ENCODE measurements at places on chromosomes 1 and 21. TPM values are rescaled to one million over a fixed set of nuclear protein-coding genes. Genes with fewer than 3 reads are reported as not detected.

KRTAP10-10 gene
- not detected for total RNA-seq

SLC1A7 gene
- total RNA-seq, result 0.68 TPM

ZMYND12 gene
- 2.8 TPM for total RNA-seq

LCE1D gene
- total RNA-seq, result not detected

ILDR2 gene
- 1.6 TPM for total RNA-seq

PDC gene
- total RNA-seq, result not detected

EDN2 gene
- 2.1 TPM for total RNA-seq

RGS4 gene
- total RNA-seq, result 0.89 TPM

GPR157 gene
- total RNA-seq, result 14.2 TPM

DYNLT5 gene
- total RNA-seq, result 5.9 TPM

GRCh38 chr1:18637511-18637960, 6.9 kb downstream of the PAX7 start:
- H3K4me1 ChIP-seq, result no peaks in the 10 kb centered on the region
- no peaks in the 10 kb centered on the region for H3K36me3 ChIP-seq
- DNase-seq, result no peak
- H3K27ac ChIP-seq, result no peak overlapping the region
- H3K4me3 ChIP-seq, result no peak overlapping the region

DNA sequence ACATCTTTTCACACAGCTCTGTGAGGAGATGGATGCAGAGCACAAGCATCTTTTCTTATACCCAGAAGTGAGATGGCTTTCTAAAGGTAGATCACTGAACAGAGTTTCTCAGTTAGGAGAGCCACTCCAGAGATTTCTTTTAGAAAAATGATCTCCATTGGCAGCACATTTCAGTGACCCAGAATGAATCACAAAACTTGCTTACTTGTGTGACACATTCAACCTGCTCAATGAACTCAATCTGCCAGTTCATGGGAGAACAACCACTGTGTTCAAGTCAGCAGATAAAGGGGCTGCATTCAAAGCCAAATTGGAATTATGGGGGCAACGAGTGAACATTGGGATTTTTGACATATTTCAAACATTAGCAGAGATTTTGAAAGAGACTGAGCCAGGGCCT, 78.3 kb downstream of the UCHL5 start:
- H3K27ac ChIP-seq, result no peak overlapping the region
- H3K4me1 ChIP-seq, result no peaks in the 10 kb centered on the region

- H3K4me1 ChIP-seq, result peaks cover 3% of the 10 kb centered on the region
- no peak overlapping the region for H3K4me3 ChIP-seq
- H3K27ac ChIP-seq, result no peak overlapping the region
- no peaks in the 10 kb centered on the region for H3K36me3 ChIP-seq
These were observed 10.2 kb downstream of the AADACL4 start for GRCh38 chr1:12654004-12654567.

DNA sequence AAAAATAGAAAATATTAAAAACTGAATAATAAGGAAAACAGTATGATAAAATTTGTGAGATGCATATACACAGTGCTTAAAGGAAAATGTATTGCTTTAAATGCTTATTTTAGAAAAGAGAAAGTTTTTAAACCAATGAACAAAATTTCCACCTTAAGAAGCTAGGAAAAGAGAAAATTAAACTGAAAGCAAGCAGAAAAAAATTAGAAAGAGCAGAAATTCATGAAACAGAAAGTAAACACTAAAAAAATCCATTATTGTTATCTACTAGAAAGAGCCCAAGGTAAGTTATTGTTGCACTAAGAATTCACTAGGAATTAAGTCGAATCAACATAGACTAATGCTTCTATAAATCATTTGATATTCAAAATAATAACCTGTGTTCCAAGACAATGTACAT, 67.7 kb downstream of the PIK3R3 start:
- H3K36me3 ChIP-seq, result peaks cover 19% of the 10 kb centered on the region
- H3K27me3 ChIP-seq, result no peaks in the 10 kb centered on the region
- peaks cover 12% of the 10 kb centered on the region for H3K4me1 ChIP-seq
- DNase-seq, result no peak

DNA sequence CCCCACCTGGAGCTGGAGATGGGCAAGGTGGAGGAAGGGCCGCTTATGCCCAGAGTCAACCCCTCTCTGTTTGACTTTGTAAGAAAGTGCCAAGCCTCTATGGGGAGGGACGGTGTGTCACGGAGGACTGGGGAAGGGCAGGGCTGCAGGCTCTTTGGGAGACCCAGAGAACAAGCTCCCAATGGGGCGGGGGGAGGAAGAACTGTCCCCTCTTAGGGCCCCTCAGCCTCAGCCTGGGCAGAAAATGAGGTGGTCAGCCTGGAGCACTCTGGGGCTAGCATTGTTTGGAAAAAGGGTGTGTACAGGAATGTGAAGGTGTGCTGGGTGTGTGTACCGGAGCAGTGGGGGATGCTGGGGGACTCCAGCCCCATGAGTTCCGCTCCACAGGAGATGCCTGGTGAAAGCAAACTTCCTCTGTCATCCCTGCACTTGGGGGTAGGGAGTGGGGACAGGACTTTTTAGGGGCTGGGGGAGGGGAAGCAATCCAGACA, 1.2 kb upstream of the INAVA start:
- no peaks in the 10 kb centered on the region for H3K36me3 ChIP-seq
- H3K4me3 ChIP-seq, result no peak overlapping the region
- H3K4me1 ChIP-seq, result peaks cover 15% of the 10 kb centered on the region

DNA sequence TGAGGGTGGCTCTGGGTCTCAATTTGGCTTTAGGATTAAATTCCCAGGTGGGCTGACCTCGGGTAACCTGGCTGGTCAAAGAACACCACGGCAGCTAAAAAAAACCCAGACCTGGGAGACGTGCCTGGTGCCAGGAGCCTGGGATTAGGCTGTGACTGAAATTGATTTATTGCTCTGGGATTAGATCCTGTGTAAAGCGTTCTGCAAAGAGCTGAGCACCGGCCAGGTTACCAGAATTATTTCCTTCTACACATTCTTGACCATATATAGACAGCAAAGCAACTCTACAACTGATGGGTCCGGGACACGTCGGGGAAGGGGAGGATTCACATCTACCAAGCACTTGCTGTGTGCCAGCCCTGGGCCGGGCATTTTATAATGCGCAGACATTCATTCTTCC, 45.2 kb downstream of the TMCO4 start:
- H3K27ac ChIP-seq, result no peak overlapping the region
- H3K4me3 ChIP-seq, result no peak overlapping the region
- H3K36me3 ChIP-seq, result peaks cover 46% of the 10 kb centered on the region
- no peak for DNase-seq
- H3K4me1 ChIP-seq, result no peaks in the 10 kb centered on the region

DNA sequence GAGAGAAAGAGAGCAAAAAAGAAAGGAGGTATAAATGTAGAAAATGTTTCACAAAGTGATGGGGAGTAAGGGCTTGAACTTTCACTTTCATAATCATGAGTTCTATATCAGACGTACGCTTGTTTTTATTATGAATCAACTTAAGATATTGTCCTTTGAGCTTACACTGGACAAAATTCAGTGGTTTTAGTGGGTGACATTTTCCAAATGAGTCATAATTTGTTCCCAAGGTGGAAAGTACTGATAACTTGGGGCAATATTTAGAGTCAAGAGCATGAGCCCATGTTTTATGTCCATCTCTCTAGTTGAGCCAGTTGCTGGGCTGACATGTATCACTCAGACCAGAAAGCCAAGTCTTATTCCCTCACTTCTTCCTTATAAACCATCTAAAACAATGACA, 161.6 kb downstream of the CHRM3 start:
- no peak for DNase-seq
- no peak overlapping the region for H3K4me3 ChIP-seq
- H3K36me3 ChIP-seq, result no peaks in the 10 kb centered on the region
- no peaks in the 10 kb centered on the region for H3K4me1 ChIP-seq
- H3K27ac ChIP-seq, result no peak overlapping the region
- no peaks in the 10 kb centered on the region for H3K27me3 ChIP-seq

DNA sequence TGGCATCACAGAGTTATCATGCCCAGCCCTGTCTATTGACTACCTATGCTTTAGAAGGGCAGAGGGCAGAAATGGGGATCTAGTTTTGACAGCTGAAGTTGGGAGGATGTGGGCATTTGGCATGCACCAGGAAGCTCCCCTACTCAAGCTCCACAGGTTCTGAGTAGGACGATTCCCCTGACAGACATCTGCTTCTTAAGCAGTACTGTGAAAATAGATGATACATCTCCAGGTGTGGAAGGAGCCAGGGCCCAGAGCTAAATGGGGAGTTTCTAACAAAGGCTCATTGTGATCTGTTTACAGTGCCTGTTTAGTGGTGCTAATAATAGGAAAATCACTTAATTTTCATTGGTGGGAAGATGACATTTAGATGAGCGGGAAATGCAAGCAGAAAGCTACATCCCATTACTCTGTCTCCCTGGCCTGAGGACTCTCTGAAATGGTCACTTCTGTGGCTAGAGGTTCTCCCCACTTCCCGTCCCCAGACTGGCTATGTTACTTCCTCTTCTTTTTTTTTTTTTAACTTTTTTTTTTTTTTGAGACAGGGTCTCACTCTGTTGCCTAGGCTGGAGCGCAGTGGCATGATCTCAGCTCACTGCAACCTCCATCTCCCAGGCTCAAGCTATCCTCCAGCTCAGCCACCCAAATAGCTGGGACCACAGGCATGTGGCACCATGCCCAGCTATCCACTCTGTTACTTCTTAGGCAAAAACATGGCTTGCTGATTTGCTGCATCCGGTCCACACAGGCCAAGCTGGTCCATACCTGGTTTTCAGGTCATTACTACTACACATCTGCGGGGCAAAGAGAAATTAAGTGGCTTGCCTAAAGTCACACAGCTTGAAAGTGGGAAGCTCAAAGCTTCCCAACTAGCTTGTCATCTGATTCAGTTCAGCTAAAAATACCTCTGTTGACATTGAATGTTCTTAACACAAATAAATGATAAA, 23.2 kb upstream of the CNIH3 start:
- DNase-seq, result no peak
- no peaks in the 10 kb centered on the region for H3K27me3 ChIP-seq
- no peaks in the 10 kb centered on the region for H3K36me3 ChIP-seq
- peaks cover 17% of the 10 kb centered on the region for H3K4me1 ChIP-seq

DNA sequence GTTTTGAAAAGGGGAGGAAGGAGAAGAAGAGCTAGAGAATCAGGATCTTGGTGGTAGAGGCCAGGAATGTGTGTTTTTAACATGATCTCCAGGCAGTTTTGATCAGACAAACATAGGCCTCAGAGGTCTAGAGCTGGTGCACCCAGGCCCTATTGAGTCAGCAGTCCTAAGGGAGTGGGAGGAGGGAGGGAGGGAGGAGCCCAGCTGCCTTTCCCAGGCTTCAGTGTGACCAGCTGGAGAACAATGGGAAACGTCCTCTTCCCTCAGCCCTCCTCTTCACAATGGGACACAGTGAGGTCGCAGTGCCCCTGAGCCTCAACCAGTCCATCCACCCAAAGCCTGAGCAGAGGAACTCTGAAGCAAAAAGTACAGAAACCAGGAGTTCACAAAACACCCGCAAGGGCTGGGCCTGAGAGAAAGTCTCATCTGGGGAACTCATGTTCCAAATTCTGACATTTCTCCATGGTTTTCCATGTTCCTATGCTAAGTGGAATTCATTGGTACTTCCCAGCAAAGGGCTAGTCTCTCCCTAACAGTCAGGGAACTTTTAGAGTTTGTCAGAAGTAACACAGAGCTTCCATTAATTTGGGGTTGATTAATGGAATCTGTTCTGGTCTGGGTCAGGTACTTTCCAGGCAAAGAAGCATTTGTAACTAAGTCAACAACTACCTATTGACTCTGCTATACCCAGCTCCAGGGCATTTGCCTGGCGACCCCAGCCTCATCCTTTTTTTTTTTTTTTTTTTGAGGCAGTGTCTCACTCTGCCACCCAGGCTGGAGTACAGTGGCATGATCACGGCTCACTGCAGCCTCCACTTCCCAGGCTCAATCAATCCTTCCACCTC, 37.5 kb downstream of the ELAPOR1 start:
- H3K4me1 ChIP-seq, result no peaks in the 10 kb centered on the region
- no peak for DNase-seq
- no peak overlapping the region for H3K27ac ChIP-seq
- H3K36me3 ChIP-seq, result no peaks in the 10 kb centered on the region

- no peaks in the 10 kb centered on the region for H3K36me3 ChIP-seq
- no peak for DNase-seq
- H3K27ac ChIP-seq, result no peak overlapping the region
These were observed 2.5 kb upstream of the PCBP3 start for GRCh38 chr21:45640888-45641479.

GRCh38 chr1:171290621-171291020, 23.4 kb upstream of the FMO4 start:
- H3K4me1 ChIP-seq, result no peaks in the 10 kb centered on the region
- no peaks in the 10 kb centered on the region for H3K27me3 ChIP-seq
- DNase-seq, result no peak
- H3K27ac ChIP-seq, result no peak overlapping the region

DNA sequence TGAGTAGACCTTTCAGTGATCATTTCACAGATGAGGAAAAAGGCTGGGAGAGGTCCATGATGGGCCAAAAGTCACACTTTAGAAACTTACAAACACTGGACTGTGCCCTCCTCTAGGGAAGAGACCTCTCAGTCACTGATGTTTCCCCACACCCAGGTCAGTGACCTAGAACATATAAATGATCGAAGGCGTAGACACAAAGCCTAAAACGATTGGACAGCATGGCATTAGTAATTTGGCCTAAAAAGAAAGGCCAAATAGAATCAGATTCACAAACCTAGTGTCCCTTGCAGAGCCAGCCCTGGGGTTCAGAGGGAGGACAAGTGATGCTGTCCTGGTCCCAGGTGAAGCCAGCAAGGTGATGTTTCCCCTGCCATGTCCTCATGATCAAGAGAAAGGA, 27.7 kb downstream of the TRABD2B start:
- H3K27ac ChIP-seq, result no peak overlapping the region
- peaks cover 4% of the 10 kb centered on the region for H3K27me3 ChIP-seq
- DNase-seq, result no peak
- no peak overlapping the region for H3K4me3 ChIP-seq
- H3K4me1 ChIP-seq, result peaks cover 2% of the 10 kb centered on the region

- H3K27ac ChIP-seq, result no peak overlapping the region
- H3K36me3 ChIP-seq, result no peaks in the 10 kb centered on the region
- DNase-seq, result no peak
- no peaks in the 10 kb centered on the region for H3K27me3 ChIP-seq
These were observed 46.1 kb upstream of the FBXO28 start for GRCh38 chr1:224067621-224068457.

GRCh38 chr1:94863919-94864318, 43.8 kb downstream of the SLC44A3 start:
- no peak overlapping the region for H3K4me3 ChIP-seq
- H3K4me1 ChIP-seq, result peaks cover 39% of the 10 kb centered on the region
- no peaks in the 10 kb centered on the region for H3K27me3 ChIP-seq

DNA sequence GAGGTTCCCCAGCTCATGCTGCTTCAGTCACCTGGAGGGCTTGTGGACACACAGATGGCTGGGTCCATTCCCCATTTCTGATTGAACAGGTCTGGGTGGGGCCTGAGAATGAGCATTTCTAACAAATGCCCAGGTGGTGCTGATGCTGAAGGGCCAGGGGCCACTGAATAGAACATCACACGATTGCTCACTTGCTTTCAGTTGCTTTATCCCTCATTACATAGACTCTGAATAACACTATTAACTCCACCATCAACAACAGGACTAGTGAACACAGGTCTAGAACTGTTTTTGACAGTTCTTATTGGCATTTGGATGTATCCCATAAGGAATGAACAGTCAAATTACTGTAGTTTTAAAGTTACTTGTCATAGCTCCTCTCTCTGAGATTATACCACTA, 12.1 kb downstream of the TRAPPC10 start:
- H3K4me3 ChIP-seq, result no peak overlapping the region
- DNase-seq, result no peak
- no peaks in the 10 kb centered on the region for H3K36me3 ChIP-seq
